ENCODE measurements at places on chromosomes 3 and 15.

GRCh38 chr3:196486263-196486662, 17.3 kb downstream of the RNF168 start:
- DNase-seq, result no peak

DNA sequence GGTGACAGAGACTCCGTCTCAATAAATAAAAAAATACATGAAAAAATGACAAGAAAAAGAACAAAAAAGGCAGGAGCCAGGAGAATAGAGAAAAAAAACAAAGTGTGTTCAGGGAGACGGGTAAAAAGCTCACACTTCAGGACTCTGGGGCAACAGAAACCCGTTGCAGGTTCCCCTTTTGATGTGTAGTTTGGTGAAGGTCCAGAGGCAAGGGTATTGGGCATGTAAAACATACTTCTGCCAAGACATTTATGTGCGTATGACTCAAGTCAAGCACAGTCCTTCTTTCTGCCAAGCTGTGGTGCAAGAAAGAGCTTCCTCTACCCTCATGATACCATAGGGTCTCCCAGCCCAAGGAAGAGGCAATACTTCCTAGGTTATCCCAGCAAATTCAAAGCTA, 33.4 kb upstream of the STRIT1 start:
- DNase-seq, result no peak

DNA sequence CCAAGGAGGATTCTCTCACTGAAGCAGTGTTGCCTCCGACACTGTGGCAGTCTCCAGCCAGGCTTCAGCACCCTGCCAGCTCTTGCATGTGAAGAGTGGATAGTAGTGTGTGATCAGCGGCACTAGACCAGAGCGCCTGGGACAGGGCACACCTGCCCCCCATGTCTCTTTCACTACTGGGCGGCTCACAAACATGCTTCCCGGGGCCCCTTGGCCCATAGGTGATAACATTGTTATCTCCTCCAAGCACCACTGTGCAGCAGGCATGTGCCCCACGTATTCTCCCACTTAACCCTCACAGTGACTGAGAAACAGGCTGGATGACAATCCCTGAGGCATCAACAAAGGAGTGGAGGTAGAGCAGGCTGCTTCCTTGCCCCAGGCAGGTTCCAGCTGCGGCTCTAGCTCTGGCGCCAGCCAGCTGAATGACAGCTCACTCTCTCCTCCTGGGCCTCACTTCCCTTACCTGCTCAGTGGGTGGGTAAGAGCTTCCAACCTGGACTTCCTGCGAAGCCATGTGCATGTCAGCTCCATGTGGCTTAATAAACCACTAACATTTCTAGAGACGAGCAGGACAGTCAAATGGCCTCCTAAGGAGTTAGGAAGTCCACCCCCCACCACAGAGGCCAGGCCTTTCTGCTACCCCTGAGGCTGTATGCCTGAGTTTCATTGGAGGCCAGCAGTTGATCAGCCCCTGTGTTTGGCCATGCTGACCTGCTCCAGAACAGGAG, 37.8 kb downstream of the KLF13 start:
- peak; percentile 16 for DNase-seq

- no peak for DNase-seq
Observed at GRCh38 chr15:85600001-85600400, 194.7 kb downstream of the KLHL25 start.

DNA sequence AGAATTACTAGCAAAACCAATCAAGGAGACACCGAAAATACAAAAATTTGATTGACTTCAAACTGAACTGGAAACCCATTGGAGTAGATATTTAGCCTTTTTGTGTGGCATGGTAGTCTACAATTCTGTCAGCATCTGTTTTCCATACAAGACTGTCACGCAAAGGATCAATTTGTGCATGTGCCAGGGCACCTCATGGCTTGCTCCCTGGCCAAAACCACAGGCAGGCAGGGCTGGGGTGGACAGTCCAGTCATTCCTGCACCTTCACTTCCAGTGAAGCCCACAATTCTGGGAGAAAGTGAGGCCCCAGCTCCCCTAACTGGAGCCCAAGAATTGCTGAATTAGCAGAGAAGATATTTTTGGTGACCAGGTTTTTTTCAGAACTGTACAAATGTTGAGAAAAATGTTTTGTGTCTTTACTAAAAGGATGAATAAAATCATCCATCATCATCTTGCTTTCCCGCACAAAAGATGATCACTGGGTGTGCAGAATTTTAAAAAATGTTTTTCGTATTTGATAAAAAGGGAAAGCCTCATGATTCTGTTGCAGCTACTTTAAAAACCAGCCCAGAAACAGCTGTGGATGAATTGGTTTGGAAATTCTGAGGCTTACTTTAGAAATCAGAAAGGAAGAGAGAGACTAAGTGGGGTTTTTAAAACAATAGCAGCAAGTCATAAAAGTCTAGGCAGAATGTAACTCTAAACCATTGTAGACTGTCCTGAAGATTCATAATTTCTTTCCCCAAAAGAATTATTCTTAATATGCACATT, 86.4 kb downstream of the PCCB start:
- DNase-seq, result no peak

- no peak for DNase-seq
Observed at GRCh38 chr15:68303560-68304436, 26.3 kb downstream of the FEM1B start.

- peak; percentile 45 for DNase-seq
Observed at GRCh38 chr3:140898340-140899180, 43.1 kb upstream of the SLC25A36 start.

- DNase-seq, result no peak
Observed at GRCh38 chr15:60721257-60721626, 242.3 kb upstream of the ICE2 start.

DNA sequence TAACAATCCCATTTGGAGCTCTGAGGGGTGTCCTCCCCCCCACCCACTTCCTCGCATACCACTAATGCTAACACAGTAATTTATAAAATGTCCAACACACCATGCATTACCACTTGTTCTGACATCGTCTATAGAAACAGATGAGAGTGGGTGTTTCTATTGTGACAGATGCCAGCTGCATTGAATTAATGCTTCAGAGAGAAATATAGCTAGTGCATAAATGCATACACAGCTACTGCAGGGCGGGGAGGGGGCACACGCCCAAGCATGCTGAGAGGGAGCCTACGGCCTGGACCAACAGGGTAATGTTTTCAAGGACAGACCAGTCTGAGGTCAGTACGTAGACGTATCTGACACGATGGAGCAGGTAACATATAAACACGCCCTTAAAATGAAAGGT, 106.0 kb upstream of the FEZF2 start:
- no peak for DNase-seq

DNA sequence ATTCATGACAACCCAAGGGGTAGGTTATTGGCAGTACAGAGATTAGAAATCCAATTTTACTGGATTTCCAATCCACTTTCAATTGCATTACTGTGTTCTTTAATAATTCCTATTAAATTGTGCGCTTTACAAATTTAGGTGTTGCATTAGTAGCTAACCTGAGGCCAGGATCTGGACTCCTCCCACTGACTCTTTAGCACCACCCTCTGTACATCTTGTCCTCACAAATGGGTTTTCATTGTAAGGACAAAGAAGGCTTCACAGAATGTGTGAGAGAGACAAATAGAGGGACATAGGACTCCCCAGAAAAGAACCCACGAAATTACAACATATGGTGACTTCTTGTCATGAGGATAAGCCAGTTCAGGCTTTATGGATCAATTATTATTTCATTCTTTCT, 643.1 kb upstream of the NAALADL2 start:
- DNase-seq, result no peak

DNA sequence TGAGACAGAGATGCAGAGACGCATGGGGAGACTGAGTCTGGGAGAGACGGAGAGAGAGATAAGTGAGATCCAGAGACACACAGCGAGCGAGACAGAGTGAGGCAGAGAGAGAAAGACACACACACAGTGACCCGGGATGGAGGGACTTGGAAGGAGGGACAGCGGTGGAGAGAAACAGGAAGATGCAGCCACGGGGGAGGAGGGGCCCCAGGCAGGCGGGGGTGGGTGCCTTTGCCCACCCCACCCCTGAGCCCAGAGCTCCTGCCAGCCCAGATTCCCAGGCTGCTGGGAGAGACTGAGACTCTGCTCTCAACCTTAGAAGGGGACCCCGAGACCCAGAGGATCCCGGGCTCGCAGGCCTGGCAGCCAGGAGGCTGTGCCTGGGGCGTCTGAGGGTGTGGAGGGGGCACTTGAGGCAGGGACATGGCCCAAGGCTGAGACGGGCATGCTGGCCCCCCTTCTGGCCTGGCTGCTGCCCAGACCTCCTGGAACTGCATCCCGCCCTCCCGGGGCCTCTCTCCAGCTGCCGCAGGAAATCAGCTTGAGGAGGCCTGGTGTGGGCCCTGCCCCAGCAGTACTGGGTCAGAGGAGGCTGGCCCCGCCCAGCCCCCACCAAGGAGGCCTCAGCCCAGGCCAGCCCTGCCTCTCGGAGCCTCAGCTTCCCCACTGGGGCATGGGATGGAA, 18.1 kb downstream of the H1-8 start:
- no peak for DNase-seq

GRCh38 chr15:36232491-36232890, 346.9 kb upstream of the CDIN1 start:
- no peak for DNase-seq

- DNase-seq, result no peak
Observed at GRCh38 chr15:89371228-89372044, 36.8 kb upstream of the POLG start.

GRCh38 chr15:48553559-48553958, 92.0 kb downstream of the FBN1 start:
- DNase-seq, result no peak

DNA sequence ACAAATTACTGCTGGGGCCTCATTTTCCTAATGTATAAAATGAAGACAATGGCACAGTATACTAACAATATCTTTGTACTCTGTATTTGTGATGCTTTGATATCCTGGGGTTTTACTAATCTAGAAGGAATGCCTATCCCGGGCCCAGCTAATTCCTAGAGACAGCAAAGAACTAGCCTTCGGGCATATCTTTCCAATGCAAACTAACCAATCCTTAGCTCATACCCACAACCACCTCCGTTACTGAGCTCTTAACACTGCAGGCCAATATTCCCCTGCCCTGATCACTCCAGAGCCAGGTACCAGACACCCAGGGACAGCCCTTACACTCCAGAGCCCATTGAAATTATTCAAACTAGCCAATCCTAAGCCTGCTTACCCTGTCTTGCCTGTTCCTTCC, 309.0 kb downstream of the ULK4 start:
- no peak for DNase-seq

DNA sequence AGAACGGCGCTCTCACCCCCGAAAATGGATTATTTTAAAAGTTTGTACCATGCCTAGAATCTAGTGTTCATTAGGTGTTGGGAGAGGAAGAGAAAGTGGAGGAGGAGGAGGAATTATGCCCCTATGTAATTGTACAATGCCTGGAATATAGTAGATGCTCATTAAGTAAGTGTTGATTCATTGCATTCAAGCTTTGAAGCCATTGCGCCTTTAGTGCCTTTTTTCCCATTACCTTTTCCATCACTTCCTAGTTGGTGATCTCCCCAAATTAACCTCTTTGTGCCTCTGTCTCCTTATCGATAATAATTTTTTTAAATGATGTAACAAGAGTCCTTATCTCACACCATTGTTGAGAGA, 220.7 kb upstream of the PRICKLE2 start:
- DNase-seq, result no peak

GRCh38 chr3:71129611-71130431, 453.7 kb downstream of the FOXP1 start:
- DNase-seq, result no peak

GRCh38 chr3:82261013-82261412, 499.6 kb upstream of the GBE1 start:
- no peak for DNase-seq

DNA sequence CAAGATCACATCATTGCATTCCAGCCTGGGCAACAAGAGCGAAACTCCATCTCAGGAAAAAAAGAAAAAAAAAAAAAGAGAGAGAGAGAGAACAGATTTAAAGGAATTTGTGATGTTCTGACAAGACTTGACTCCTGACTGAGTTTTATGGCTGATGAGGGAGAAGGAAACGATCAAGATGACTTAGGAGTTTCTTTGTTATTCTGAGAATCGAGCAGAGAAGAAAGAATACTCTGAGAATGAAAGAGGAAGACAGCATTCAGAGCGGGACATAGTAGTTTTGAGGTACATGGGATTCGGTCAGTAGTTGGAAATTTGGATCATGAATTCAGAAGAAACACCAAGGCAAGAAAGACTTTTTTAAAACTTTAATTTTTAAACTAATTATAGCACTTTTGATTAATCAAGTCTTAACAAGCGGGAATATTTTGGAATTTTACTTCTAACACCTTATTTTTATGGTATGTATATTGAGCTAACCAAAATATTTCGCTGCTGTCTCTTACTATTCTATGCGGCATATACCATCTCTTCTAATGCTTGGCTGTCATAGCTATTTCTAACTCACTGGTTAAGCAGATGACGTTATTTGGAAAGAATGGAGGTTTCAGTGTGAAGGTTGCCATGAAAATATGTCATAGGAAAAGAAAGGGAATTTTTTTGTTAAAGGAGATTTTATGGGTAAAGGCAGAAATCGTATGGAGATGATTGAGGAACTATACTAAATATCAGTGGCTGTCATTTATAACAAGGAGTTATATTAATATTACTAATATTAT, 644.1 kb downstream of the RBMS3 start:
- DNase-seq, result no peak

GRCh38 chr3:94522488-94522887, 459.6 kb downstream of the NSUN3 start:
- no peak for DNase-seq

- DNase-seq, result no peak
Observed at GRCh38 chr3:121295452-121295851, 250.3 kb downstream of the POLQ start.

- no peak for DNase-seq
Observed at GRCh38 chr3:128345196-128345595, 121.5 kb downstream of the DNAJB8 start.

GRCh38 chr15:96362011-96362754, 31.7 kb downstream of the NR2F2 start:
- no peak for DNase-seq

- no peak for DNase-seq
Observed at GRCh38 chr15:72272997-72273352, 621 bp upstream of the PARP6 start.

Data from NCI-H2029 (cell line).